ENCODE measurements at places on chromosomes 1 and 21.
A peak's percentile ranks its signal among the peaks of the same experiment; 100 is the strongest.

GRCh38 chr1:150262388-150263320, 5.1 kb downstream of the CA14 start:
- no peak for DNase-seq

DNA sequence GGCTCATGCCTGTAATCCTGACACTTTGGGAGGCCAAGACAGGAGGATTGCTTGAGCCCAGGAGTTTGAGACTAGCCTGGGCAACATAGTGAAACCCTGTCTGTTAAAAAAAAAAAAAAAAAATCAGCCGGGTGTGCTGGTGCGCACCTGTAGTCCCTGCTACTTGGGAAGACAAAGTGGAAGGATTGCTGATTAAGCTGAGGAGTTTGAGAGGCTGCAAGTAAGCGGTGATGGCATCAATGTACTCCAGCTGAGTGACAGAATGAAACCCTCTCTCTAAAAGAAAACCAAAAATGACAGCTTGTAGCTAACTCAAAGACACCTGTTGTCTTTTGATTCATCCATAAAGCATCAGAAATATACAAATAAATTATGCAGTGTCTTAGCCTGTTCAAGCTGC, 31.8 kb downstream of the SIPA1L2 start:
- no peak for DNase-seq

DNA sequence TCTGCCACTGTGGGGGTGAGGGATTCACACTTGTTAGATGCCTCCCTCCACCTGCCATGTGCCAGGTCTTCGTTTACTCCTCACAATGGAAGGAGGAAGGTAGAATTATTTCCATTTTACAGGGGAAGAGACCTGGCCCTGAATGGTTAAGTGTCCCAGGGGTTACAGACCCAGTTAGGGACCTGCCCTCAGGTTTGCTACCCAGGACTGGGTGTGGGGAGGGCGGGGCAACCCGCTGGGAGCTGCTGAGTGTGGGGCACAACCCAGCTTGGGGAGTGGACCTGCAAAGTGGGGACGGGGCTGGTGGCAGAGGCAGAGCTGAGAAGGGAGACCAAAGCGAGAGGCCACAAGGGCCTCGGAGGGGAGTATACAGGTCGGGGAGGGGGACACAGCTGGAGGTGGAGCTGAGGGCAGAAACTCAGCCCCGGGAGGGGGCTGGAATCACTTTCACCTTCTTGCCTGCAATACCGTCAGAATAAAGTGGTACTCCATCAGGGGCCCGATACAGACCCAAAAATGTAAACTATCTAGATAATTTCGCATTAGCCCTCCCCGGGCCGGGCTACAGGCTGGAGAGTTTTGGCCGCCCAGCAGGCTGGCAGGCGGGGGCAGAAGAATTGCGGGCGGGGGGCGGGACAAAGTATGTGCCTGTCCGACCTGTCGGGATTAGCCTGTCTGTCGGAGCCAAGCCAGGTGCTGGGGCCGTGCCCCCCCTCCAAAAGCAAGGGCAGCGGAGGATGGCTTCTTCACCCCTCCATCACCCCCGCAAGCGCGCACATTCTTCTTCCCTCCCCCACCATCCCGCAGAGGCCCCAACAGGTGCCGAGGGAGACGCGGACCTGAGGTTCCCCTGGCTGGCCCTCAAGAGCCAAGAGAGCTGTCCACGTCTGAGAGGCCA, 1.4 kb downstream of the RSPO1 start:
- no peak for DNase-seq

GRCh38 chr1:62237361-62237760, 42.7 kb downstream of the L1TD1 start:
- no peak for DNase-seq

- peak; percentile 54 for DNase-seq
These were observed 663 bp downstream of the CAMTA1 start for GRCh38 chr1:6785728-6786505.

- peak; percentile 3 for DNase-seq
These were observed 120.6 kb downstream of the DNM3 start for GRCh38 chr1:171961861-171962260.

GRCh38 chr1:88191917-88192316, 492.2 kb upstream of the PKN2 start:
- DNase-seq = peak; percentile 19

DNA sequence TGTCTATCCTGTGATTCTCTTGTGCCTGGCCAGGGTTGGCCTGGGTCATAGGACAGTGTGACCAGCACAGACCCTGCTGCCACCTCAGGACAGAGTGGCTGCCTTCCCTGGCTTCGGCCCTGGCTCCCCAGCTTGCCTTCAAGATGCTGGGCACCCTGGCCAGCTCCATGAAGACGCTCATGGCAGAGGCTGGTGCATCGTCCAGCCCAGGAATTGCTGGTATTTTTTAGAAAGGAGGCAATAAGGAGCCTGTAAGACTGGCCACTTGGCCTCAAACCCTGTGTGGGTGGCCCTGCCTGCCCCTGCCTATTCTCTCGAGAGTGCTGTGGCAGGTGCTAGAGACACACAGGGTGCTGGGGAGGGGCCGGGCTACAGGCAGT, 70.4 kb upstream of the ACTRT2 start:
- no peak for DNase-seq

- no peak for DNase-seq
These were observed 12.1 kb upstream of the CNTN2 start for GRCh38 chr1:205030896-205031295.

DNA sequence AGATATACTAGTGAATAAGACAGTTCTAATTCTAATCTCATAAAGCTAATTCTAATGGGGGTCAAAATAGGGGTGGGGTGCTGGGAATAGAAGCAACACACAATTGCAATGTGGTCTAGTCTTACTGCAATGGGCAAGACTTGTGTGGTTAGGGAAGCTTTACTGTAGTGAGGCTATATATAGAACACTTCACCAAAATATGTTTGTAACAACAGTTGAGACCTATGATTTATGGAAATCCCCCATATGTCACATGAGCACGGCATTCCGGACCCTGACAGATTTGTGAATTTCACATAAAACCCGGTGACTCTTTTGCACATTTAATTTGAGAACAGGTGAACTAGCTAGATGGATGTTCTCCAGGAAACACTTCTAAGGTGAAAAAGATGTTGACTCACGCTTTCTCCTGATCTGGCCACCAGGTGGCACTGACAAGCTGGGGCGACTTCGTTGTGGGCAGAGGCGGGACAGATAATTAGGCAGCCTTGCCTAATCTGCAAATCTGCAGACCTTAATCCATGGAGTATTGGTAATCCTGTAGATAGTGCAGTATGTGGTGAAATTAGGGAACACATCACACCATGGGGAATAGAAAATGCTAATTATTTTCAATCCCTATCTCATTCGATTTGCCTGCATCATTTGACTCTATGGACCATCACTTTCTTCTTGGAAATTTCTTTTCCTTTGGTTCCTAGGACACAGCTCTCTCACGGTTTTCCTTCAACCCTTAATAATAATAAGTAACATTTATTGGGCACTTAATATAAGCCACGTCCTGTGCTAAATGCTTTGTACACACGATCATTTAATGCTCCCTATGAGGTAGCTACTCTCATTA, 37.7 kb downstream of the KIAA0040 start:
- DNase-seq = peak; percentile 72

GRCh38 chr1:225476538-225476988, 48.7 kb upstream of the LBR start:
- DNase-seq = no peak

GRCh38 chr21:42266971-42267556, 48.1 kb downstream of the ABCG1 start:
- no peak for DNase-seq

GRCh38 chr1:63691701-63692425, 82.0 kb upstream of the ROR1 start:
- peak; percentile 73 for DNase-seq

- no peak for DNase-seq
These were observed 129.5 kb downstream of the PIGK start for GRCh38 chr1:77089756-77090155.

DNA sequence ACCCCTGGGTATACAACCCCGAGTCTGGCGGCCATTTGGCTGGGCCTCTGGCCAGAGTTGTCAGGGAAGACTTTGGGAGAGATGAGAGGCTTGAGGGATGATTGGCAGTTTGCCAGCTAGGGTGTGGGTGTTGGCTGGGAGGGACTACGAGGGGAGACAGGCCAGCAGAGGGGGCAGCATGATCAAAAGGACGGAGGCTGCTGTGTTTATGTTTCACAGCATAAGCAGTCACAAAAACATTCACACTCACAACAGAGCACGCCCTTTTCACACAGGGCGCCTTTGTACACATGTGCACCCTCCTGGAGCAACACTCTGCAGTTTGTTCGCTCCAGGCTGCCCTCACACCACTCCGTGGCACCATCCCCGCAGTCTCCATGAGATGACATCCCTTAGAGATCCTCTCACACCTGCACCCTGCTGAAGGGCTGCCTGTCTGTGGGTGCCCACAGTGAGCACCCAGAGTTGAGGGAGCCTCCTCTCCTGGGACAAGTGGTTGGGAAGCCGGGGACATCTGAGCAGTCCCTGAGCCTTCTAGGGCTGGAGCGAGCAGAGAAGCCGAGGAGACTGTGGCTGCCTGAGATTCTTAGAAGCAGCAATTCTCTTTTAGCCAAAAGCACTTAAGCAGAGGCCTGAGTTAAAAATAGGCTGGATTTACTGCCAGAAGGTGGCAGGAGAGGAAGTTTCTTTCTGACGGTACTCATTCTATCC, 15.4 kb downstream of the EFNA3 start:
- no peak for DNase-seq

GRCh38 chr1:201171063-201172036, 17.1 kb upstream of the TMEM9 start:
- peak; percentile 60 for DNase-seq

DNA sequence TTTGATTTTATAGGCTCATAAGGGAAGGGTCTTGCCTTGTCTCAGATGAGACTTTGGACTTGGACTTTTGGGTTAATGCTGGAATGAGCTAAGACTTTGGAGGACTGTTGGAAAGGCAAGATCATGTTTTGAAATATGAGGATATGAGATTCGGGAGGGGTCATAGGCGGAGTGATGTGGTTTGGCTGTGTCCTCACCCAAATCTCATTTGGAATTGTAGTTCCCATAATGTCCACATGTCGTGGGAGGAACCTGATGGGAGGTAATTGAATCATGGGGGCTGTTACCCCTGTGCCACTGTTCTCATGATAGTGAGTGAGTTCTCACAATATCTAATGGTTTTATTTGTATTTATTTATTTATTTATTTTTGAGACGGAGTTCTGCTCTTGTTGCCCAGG, 6.9 kb upstream of the CSDE1 start:
- no peak for DNase-seq

- no peak for DNase-seq
These were observed 156.4 kb downstream of the PATJ start for GRCh38 chr1:61898658-61899057.

DNA sequence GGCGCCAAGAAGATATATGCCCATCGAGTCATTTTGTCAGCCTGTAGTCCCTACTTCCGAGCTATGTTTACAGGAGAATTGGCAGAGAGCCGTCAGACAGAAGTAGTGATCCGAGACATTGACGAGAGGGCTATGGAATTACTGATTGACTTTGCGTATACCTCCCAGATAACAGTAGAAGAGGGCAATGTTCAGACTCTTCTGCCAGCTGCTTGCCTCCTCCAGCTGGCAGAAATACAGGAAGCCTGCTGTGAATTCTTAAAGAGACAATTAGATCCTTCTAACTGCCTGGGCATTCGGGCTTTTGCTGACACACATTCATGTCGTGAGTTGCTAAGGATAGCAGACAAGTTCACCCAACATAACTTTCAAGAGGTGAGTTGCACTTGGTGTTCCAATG, 19.1 kb downstream of the KLHL20 start:
- DNase-seq = no peak

All from suppressor macrophage treated with lipopolysaccharide for 4 hours (primary cell).